ENCODE measurements at places on chromosomes 6 and 20.

GRCh38 chr6:170227996-170228945, 62.6 kb downstream of the DLL1 start:
- no peak for DNase-seq

DNA sequence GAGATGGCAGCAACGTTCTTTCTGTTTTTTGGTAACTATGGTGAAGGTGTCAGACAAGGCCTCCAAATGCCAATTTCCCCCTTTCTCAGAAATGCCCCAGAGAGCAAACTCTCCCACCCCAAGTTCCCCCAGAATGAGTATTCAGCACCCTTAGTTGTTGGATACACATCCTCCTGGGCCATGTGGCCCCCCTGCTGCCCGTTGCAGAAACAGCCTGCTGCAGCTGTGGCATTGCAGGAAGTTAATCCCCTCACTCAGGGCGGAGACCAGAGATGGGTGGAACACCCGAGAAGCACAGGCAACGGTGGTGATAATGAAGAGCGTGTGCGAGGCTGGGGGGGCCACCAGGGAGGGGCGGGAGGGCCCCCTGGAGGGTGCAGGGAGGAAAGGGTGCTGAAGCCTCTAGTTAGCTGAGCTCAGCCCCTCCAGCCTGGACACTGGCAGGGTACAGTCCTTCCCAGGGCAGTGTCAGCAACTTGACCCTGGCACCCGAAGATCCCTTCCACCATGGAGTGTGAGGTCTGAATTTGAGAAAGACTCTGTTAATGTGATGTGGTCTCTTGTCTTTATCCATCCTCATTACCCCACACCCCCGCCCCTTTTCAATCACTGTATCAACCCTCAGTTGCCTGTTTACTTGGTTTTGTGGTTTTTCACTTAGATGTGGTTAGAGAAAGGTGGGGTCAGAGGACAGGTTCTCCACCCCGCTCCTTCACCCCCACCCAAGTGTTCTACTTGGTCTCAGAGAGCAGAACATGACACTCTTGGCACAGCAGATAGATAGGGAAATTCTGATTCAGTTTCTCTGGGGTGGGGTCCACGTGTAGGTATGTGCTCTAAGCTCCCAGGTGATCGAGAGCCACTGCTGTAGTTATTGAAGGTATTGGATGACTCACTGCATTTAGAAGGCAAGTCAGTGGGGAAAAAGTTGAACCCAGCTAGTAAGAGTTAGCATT, 208.8 kb upstream of the SUPT3H start:
- peak; percentile 39 for DNase-seq

DNA sequence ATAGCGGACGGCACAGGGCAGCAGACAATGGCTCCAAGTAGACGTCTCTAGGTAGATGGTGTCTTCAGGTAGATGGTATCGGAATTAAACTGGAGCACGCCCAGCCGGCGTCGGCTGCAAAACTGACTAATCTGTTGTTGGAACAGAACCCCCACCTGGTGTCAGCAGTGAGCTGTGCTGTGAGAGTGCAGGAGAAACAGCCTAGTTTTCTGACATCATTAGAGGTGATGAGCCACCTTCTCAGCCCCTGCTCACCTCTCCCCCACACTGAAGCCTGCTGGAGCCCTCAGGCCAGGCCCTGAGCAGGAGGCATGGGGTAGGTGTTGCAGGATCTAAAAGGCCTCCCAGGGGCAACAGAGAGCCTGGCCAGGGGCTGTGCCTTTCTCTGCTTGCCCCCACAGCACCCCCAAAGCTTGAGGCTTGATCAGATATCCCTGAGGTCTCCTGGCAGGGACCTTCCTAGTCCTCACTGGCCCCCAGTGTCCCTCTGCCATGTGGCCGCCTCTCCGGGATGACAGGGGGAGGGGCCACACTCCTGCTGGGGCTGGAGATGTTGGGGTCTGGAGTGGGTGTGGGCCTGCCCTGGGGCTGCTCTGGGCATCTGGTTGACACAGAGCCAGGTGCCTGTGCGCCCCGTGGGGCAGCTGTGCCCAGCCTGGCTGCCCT, 6.9 kb upstream of the HELZ2 start:
- peak; percentile 55 for DNase-seq

- DNase-seq: no peak
These were observed 16.6 kb upstream of the TNFRSF6B start for GRCh38 chr20:63679799-63680305.

DNA sequence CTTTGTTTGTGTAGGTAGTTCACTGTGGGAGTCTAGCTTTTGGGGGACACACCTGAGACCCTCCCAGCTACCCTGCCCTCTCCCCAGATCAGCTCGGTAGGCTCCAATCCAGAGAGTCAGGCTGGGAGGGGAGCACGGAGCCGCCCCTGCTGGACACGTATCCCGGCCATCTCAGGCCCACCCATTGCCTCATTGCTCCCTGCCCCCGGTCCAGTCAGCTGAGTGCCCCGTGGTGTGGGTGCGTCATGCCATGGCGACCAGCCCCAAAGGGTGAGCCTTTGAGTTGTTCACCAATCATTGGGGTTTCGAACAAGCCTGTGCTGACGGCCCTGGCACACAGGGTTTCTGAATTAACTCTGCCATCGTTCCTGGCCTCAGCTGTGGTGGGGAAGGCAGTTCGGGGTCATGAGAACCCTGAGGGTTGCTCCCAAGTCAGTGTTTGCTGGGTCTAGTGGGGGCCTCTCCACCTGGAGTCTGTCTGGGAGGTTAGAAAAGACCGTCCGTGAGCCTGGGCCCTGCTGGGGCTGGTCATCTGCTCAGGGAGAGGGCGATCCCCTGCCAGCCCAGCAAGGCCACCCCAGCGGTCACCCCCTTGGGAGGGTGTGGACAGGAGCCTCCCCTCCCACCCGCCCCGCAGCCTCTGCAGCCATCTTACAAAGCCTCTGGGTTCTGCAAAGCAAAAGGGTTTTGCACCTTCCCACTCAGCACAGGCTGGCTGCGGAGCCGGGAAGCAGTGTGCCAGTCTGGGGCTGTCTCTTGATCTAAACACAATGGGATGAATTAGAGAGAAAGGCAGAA, 34.5 kb downstream of the NTSR1 start:
- no peak for DNase-seq

DNA sequence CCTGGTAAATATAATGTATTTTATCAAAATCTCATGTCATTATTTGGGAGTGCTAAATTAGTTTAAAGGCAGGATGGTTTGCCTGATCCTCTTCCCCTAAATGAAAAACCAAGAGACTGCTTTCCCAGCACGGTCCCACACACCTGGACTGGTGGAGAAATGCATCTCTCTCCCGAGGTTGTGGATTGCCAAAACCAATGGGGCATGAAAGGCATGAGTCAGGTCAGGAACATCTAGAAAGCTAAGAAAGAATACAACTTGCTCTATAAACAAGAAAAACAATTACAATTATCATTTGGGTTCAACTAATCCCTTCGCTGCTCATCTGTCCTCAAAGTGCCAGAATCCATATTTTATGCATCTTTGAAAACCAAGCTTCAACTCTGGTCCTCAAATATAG, 308.3 kb upstream of the IRAK1BP1 start:
- no peak for DNase-seq

GRCh38 chr6:42783177-42783875, 1.5 kb downstream of the BICRAL start:
- peak; percentile 75 for DNase-seq

Data from T-helper 9 cell (primary cell).